ENCODE measurements at places on chromosomes 2 and 18.

GRCh38 chr18:48313792-48314191, 95.4 kb downstream of the ZBTB7C start:
- DNase-seq: no peak

- no peak for DNase-seq
Measured at GRCh38 chr2:197891897-197892442, 87.6 kb downstream of the PLCL1 start.

DNA sequence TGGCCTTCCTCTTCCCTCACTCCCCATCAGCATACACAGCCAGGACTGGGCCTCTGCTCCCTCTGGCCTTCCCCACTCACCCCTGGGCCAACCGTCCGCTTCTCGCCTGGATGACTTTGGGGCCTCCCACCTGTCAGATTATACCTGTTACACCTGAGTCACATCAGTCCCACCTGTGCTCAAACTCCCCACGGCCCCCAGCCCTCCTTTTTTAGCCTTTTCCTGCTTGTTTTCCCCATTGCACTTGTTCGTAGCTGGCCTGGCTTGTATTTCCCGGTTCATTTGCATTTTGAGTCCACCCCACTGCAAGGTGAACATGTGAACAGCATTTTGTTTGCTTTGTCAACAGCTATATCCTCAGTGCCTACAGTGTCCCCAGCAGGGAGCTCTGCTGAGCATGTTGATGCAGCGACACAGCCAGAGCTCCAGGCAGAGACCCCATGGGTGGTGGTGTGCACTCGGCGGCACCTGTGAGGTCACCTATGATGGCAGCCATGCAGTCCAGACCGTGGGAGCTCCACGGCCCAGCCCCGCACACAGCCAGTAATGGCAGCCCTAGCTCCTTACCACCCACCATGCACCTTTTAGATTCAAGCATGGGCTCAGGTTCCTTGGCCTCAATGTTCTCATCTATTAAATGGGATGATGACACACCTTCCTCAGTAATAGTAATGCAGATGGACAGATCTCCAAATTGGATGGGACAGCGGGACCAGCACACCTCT, 276.4 kb upstream of the HS6ST1 start:
- DNase-seq: no peak

DNA sequence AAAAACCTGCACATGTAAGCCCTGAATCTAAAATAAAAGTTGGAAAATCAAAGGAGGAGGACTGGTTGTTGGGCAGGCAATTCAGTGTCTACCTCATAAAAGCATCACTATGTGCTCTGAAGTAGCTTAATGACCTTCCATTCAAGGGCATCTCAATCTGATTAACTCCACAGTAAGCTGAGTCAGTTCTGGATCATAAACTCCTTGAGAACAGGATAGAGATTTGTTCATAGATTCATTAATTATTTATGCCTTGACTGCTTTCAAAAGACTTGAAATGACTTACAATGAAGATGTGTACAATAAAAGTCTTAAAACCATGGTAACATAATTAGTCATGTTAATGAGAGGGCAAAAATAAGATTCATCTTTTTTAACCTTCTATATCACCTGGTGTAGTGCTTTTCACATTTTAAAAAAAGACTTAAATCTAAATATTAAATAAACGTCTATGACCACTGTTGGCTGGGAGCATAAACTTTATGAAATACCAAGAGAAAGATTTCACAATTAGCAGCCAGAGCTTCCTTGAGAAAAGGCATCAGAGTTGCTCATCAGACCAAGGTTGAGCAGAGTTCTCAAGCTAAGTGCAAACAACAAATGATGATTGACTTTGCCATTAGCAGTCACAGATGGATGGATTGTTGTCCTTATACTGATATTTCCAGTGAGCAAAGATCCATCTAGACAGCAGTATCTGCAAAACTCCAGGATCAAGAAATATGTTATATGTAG, 237.3 kb upstream of the THUMPD2 start:
- no peak for DNase-seq
